GM20000 (cell line): ENCODE measurements at places on chromosomes 16 and 17.

- peak; percentile 56 for DNase-seq
These were observed 1.3 kb downstream of the RAB40B start for GRCh38 chr17:82696916-82697807.

DNA sequence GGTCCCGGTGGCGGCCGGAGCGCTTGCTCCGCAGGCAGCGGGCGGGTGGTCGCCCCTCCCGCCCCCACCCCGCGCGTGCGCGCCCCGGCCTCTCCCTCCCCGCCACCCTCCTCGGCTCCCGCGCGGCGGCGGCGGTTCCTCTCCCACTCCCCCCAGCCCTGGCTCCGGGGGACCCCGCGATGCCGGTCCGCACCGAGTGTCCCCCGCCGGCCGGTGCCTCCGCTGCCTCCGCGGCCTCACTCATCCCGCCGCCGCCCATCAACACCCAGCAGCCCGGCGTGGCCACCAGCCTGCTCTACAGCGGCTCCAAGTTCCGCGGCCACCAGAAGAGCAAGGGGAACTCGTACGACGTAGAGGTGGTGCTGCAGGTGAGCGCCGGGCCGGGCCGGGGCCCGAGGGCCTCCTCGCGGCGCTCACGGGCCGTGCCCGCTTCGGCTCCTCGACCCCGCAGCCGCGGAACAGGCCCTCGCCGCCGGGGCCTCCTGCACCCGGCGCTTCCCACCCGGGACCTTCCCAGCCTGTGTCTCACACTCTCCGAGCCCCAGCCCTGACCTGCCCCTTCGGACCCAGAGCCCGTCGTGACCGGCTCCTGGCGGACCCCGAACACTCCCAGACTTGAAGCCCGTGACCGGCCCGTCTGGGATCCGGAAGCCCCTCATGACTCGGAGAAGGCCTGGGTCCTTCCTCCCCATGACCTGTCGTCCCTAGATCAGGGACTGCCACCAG is 490 bp downstream of the GID4 start:
- DNase-seq: peak; percentile 80

DNA sequence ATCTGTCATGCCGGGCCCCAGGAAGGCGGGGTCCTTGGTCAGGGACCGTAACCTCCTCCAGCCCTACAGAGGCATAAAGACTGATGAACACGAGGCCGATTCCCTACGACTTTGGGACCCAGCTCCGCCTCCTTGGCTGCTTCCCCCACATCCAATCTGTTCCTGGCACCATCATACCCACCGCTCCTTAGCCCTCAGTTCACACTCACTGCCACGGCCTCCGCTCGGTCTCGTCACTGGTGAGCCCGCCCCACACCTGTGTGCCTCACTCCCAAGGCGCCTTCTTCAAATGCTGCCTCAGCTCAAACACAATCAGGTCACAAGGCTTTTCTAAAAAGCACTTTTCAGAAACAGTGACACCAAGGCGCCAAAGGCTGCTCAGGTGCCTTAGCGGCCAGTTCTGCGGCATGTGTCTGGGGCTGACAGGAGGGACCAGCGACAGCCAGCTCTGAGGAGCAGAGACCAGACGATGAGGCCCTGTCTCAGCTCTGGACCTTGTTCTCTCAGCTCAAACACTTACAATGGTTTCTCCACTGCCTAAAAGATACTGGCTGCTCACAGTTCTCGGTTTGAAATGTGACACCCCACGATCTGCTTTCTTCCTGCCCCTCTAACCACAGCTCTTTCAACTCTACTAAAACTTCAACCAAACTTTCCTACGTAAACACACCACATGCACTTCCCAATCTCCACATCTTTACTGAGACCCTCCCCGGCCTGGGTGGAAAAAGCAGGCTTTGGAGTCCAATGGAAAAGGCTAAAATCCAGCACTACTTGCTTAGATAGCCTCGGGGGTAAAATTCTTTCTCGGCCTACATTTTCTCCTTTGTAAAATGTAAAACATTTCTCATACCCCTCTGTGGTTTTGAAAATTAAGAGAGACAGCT is 33.2 kb downstream of the CYB5D2 start:
- no peak for DNase-seq

DNA sequence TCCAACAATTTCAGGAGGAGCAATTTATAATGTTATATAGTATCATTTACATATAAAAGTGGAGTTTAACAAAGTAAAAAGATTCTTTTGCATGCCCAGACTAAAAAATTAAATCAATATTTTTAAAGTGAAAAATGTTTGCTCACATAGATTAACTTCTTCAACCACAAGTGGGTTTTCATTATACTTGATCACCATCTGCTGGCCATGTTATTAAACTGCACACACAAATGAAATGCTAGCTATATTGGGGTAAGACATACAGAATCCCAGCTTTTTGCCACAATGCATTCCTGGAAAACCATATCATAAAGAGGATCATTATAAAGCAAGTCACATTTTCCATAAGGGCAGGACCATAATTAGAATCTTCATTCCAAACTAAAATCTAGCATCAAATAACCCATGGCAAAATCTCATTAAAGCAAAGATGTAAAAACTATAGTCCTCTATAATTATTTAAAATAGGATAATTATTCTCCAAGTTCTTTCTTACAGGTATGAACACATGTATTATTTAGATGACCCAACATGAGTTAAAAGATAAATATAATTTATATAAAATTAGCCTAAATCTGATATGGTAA is 26.3 kb downstream of the CEP112 start:
- DNase-seq: peak; percentile 52

DNA sequence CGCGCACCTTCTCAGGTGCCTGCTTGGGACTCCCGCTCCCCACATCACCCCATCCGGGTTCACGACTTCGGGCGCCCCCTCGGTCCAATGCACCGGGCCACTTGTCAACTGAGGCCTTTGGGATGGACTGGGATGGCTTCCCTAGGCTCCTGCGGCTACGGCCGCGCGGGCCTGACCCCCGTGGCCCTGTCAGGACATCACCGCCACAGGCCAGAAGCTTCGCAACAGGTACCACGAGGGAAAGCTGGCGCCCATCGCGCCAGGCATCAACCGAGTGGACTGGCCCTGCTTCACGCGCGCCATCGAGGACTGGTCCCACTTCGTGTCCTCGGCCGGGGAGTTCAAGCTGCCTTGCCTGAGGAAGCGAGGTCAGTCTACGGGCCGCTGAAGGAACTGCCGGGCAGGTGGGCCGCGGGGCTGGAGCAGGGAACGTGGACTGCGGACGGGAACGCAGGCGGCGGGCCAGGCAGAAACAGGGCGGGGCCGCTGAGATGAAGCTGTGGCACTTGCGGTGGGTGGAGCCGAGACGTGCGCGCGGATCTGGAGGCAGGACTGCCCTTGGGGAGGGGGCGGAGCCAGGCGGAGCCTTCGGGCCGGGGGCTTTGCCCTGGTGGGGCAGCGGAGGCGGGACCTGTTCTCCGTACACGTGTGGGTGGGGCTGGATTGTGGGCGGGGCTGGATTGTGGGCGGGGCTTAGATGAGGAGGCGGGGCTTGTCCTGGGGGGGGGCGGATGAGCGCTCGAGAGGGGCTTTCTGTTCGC is 13.7 kb upstream of the CNGB1 start:
- peak; percentile 89 for DNase-seq

DNA sequence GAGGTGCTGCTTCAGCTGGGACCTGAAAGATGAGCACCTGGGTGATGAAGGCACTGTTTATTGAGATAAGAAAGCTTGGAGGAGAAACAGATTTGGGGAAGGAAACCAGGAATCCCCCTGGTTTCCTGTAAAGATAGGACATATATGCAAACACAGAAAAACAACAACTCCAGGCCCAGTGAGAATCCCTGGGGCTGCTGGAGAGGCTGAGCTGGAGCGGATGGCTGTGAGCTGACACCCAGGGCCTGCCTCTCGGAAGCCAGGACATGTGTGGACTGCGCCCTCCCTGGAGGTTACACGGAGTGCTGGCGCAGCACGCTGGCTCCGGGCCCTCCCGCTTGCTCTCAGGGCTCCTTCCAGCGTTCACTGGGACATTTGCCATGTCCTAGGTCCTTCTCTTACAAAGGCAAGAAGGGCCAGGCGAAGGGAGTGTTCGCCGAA is 57.5 kb downstream of the CYB5B start:
- DNase-seq: no peak

DNA sequence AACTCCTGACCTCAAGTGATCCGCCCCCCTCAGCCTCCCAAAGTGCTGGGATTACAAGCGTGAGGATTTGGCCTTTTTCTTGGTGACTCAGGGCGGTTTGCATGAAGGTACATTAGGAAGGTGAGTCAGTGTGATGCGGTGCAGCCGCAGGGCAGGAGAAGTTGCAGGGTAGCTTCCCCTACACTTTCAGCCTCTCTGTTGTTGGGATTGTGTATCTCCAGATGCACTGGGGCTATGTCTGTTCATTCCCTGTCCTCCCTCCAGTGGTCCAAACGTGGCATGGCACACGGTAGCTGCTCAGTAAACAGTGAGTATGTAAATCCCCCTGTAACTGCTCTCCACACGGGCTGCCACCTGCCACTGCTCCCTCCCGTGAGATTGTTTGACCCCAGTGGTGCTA is 109.1 kb upstream of the CDC42EP4 start:
- no peak for DNase-seq

DNA sequence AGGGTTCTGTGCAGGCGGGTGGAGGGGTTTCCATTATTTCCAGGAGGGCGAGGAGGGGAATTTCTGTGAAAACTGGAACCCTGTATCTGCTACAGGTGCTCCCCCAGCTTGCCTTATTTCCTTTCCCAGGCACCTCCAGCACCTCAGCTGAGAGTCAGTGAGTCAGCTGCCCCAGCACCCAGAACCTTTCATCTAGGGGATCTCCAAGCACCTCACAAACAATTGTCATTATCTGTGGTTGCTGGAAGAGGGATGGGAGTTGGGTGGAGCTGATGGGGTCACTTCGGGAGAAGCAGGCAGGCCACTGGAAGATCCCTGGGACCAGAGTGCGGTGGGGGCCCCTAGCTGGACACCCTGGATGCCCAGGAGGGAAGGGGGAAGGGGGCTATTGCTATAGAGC is 10.0 kb upstream of the CLUH start:
- DNase-seq: peak; percentile 56

- DNase-seq: no peak
These were observed 800 bp downstream of the FXR2 start for GRCh38 chr17:7613769-7614424.

DNA sequence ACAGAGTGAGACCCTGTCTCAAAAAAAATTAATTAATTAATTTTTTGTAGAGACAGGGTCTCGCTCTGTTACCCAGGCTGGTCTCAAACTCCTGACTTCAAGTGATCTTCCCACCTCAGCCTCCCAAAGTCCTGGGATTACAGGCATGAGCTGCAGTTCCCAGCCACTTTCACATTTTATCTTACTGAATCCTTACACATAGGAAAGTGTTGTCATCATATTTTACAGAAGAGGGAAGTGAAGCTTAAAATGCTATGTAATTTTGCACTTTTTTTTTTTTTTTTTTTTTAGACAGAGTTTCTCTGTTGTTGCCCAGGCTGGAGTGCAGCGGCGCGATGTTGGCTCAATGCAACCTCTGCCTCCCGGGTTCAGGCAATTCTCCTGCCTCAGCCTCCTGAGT is 21.1 kb upstream of the ZNF629 start:
- DNase-seq: no peak

GRCh38 chr16:84484579-84485254 is 19.7 kb downstream of the MEAK7 start:
- DNase-seq: no peak

DNA sequence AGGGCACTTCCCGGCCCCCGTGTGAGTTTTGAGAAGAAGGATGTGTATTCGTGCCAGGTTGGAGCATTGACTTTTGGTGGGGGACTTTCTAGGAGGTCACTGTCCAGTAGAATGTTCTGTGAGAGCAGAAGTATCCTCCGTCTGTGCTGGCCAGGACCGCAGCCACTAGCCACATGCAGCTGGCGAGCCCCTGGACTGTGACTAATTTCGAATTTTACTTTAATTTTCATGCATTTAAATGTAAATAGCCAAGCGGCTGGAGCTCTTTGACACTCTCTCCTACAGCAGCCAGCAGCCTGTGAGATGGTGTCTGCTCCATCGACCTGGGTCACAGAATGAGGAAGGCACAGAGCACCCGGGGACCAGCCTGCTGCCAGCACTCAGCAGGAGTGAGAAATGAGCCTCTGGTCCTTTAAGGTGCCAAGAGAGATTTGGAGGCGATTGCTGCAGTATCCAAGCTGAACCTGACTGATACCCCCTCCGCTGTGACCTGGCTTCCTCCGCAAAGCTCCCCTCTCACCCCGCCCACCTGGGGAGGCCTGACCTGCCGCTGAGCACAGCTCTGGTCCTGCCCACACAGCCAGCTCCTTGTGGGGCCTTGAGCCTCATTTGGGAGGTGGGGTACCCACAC is 7.8 kb downstream of the ATP2A3 start:
- DNase-seq: no peak

DNA sequence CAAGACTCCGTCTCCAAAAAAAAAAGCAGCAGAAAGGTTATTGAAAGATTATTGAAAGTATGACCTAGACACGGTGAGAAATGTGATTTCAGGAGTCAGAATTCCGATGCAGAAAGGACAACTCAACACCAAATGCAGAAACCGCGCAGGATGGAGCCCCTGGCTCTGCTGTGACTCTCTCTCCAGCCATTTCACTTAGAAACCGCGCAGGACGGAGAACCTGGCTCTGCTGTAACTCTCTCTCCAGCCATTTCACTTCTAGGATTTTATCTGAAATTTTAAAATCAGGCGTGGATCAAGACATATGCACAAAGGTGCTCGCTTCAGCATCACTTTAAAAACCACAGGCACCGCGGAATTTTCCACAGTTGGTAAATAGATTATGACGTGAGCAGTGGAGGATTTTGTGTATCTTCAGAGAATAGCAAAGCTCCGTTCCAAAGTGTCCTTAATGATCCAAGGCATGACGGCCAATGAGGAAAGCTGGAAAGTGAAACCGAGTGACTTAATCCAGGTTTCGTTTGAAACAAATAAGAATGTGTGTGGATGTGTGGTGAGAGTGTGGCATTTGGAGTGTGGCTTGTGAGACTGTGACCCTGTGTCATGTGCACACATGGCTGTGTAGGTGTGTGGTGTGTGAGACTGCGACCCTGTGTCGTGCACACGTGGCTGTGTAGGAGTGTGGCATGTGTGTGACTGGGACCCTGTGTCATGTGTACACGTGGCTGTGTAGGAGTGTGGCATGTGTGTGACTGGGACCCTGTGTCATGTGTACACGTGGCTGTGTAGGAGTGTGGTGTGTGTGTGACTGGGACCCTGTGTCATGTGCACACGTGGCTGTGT is 9.5 kb downstream of the UTS2R start:
- DNase-seq: no peak

GRCh38 chr16:66342294-66342900 is 24.1 kb upstream of the CDH5 start:
- DNase-seq: peak; percentile 42

GRCh38 chr17:41499714-41500113 is 5.7 kb downstream of the KRT13 start:
- DNase-seq: no peak

DNA sequence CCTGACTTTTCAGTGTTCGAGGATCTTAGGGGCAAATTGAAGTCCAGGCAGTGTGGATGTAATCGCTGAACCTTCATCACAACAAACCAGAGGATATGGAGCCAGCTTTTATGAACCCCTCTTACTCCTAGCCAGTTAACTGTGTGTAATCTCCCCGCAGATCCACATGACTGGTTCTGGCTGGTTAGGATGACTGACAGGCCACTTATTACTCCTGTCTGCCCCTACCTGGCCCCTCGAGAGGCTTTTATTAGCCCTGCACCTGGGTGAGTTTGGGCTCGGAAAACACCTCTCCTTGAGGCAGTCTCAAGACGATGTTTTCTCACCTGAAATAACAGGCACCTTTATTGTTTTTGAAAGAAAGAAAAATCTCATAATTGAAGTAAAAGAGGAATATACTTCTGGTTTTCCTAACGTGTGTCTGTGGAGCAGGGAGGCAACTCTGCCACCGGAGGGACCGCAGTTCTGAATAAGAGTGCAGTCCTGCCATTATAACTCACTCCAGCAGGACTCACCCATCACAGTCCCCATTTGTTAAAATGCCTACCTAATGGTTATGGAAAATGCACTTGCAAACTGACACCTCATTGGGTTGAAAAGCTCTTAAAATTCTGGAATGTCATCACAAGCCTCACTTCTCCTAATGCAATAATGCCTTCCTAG is 291.9 kb upstream of the N4BP1 start:
- DNase-seq: no peak
